ENCODE measurements at places on chromosomes 7 and 10.

GRCh38 chr7:43232366-43232765 is 119.9 kb downstream of the HECW1 start:
- H3K4me3 ChIP-seq: no peak overlapping the region
- no peak overlapping the region for H3K27ac ChIP-seq

GRCh38 chr10:24902400-24902728 is 50.0 kb downstream of the PRTFDC1 start:
- H3K4me1 ChIP-seq: peaks cover 36% of the 10 kb centered on the region
- no peak overlapping the region for H3K27ac ChIP-seq
- H3K27me3 ChIP-seq: no peaks in the 10 kb centered on the region

DNA sequence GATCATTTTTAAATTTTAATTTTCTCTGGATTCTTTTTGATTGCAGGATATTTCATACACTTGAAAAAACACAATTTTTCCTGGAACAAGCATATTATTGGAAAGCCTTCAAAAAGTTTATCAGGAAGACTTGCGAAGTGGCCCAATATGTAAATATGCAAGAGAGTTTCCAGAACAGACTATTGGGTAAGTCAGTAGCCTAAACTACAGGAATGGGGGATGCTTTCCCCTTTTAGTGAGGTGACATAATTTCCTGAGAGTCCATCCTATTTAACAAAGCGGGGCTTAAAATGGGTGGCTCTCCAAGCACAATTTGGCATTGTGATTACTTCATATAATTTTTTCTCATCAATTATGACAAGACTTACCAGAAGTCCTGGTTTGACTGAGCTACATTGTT is 77.9 kb downstream of the ABCA13 start:
- DNase-seq: no peak
- H3K36me3 ChIP-seq: no peaks in the 10 kb centered on the region
- H3K27me3 ChIP-seq: peaks cover 1% of the 10 kb centered on the region

DNA sequence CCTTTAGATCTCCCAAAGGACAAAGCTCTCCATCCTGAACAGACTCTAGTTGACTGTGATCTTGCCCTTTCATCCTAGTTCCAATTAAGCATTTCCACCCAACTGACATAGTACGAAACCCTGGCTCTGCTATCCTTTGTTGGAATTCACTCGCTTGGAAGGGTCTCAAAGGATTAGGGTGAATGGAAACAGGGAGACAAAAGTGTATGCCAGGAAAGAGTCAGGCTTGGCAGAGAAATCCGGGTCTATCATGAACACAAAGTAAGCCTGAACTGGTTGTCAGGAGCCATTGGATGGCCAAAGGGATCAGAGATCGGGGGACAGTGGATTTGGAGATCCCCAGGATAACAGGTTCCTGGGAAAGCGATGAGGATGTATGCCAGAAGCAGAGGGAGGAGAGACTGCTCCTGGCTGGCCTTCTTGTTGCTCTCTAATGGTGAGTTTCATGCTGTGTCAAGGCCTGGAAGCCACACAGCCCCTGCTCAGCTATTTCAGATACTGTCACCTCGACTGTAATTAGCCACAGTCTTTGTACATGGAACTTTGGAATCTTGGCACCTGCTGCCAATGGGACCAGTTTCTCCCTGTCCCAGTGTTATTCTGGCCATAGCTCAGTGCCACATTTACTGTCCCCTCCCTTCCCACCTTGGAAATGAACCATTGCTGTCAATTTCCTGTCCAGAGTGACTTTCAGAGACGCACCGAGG is 1168.7 kb upstream of the AUTS2 start:
- H3K27ac ChIP-seq: no peak overlapping the region
- no peaks in the 10 kb centered on the region for H3K4me1 ChIP-seq
- no peaks in the 10 kb centered on the region for H3K36me3 ChIP-seq
- no peak for DNase-seq
- no peaks in the 10 kb centered on the region for H3K27me3 ChIP-seq
- H3K4me3 ChIP-seq: no peak overlapping the region

DNA sequence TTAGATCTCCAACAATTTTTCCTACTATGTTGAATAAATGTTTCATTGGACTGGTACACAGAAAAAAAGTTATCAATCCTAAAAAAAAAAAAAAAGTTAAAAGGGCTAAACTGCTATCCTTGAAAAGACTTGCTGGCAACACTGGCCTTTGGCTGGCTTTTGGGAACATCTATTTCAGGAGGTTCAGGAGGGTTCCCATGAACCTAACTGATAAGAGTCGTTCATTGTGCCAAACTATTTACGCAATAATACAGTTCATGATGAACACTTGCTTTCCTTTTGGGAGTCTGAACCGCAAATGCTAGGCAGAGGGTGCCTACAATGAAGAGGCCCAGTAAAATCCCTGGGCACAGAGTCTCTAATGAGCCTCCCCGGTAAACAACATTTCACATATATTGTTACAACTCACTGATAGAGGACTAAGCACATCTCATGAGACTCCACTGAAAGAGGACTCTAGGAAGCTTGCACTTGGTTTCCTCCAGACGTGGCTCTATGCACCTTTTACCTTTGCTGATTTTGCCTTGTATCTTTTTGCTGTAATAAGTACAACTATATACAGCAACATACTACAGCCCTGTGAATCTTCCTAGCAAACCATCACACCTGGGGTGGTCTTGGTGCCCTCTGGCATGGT is 45.0 kb downstream of the ZFAND4 start:
- H3K4me3 ChIP-seq: no peak overlapping the region
- H3K27ac ChIP-seq: no peak overlapping the region
- no peaks in the 10 kb centered on the region for H3K36me3 ChIP-seq
- no peak for DNase-seq

- H3K36me3 ChIP-seq: no peaks in the 10 kb centered on the region
- no peaks in the 10 kb centered on the region for H3K27me3 ChIP-seq
- no peaks in the 10 kb centered on the region for H3K4me1 ChIP-seq
- no peak overlapping the region for H3K27ac ChIP-seq
- H3K4me3 ChIP-seq: no peak overlapping the region
Measured at GRCh38 chr7:81869670-81870069, 99.8 kb upstream of the HGF start.

DNA sequence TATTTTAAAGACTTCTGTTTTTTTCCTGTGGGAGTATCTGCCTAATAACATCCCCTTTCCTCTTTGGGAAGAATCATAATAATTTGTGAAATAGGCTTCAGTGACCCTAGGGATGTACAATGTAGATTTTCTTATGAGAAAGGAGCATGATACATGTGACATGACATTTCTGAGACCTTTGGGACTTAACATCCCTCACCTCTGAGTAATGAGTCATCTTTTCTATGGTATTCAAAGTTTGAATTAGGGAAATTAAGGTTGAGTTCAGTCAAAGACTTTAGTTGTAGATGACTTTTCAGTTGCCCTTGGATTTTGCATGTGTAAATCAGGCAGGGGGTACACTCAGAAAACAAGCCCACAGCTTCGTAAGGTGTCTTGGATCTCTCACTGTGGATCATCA is 14.3 kb downstream of the GRK5 start:
- DNase-seq: no peak
- no peaks in the 10 kb centered on the region for H3K36me3 ChIP-seq
- no peaks in the 10 kb centered on the region for H3K27me3 ChIP-seq
- no peak overlapping the region for H3K4me3 ChIP-seq
- peaks cover 34% of the 10 kb centered on the region for H3K4me1 ChIP-seq

GRCh38 chr10:63173468-63174232 is 40.5 kb downstream of the NRBF2 start:
- H3K27me3 ChIP-seq: no peaks in the 10 kb centered on the region
- H3K4me1 ChIP-seq: no peaks in the 10 kb centered on the region
- no peak for DNase-seq
- H3K36me3 ChIP-seq: peaks cover 2% of the 10 kb centered on the region
- H3K4me3 ChIP-seq: no peak overlapping the region
- H3K27ac ChIP-seq: no peak overlapping the region

GRCh38 chr7:138254444-138254843 is 178.2 kb downstream of the AKR1D1 start:
- H3K27ac ChIP-seq: no peak overlapping the region
- H3K36me3 ChIP-seq: peaks cover 1% of the 10 kb centered on the region
- H3K4me3 ChIP-seq: no peak overlapping the region
- H3K27me3 ChIP-seq: no peaks in the 10 kb centered on the region
- H3K4me1 ChIP-seq: peaks cover 25% of the 10 kb centered on the region
- DNase-seq: no peak

DNA sequence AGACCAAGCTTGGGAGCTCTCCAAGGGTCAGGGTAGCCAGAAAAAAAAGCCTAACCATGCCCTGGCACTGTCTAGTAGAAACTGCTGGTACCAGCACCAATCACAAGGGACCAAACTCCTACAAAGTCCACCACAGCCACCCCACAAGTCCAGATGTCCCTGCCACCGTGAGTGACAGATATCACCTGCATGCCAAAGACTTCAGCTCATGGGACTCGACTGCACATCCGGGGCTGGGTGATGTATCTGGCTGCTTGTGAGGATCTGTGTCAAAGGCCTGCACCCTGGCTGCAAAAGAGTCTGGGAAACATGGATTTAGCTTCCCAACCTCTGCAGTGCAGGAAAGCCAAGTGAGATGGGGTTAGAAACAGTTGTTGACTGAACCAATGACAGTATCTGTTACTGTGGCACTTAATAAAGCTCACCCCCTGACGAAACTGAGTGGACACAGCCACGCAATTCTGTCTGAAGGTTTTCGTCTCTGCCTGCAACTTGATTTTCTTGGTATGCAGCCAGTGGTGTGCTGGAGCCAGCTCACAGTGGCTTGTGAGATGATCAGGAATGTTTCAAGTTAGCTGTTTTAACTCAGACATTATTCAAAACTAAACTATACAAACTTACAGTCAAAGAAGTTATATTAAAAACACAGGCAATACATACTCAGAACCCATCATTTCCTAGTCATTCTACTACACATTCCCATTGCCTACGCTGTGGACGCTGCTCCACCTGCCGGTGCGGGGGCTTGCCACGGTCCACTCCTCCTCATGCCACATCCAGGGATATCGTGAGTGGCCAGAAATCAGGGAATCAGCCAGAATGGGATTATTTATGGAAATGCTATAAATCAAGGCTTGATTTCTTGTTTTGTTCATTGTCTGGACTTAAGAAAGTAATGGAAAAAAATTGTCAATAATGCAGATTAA is 9.2 kb downstream of the ZNF488 start:
- H3K4me3 ChIP-seq: no peak overlapping the region
- no peaks in the 10 kb centered on the region for H3K27me3 ChIP-seq
- H3K36me3 ChIP-seq: no peaks in the 10 kb centered on the region
- no peak overlapping the region for H3K27ac ChIP-seq
- DNase-seq: no peak

DNA sequence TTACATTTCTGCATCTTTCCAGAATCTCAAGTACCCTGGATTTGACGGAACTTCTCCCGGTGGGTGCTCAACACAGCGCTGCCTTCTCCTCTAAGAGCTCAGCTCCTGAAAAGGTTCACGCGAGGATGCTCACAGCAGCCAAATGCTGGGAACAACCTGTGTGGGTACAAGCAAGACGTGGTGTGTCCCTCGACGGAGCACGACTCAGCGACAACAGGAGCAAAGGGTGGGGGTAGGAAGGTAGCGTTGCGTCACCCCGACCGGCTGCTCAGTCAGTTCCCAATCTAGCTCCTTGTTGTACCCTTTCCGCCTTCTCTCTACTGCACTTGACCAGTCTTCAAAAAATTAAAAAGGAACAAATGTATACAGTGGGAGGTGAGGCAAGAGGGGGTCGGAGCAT is 117.3 kb downstream of the PTPRN2 start:
- DNase-seq: no peak
- no peaks in the 10 kb centered on the region for H3K27me3 ChIP-seq
- H3K4me1 ChIP-seq: no peaks in the 10 kb centered on the region
- H3K27ac ChIP-seq: no peak overlapping the region
- H3K36me3 ChIP-seq: no peaks in the 10 kb centered on the region
- H3K4me3 ChIP-seq: no peak overlapping the region

DNA sequence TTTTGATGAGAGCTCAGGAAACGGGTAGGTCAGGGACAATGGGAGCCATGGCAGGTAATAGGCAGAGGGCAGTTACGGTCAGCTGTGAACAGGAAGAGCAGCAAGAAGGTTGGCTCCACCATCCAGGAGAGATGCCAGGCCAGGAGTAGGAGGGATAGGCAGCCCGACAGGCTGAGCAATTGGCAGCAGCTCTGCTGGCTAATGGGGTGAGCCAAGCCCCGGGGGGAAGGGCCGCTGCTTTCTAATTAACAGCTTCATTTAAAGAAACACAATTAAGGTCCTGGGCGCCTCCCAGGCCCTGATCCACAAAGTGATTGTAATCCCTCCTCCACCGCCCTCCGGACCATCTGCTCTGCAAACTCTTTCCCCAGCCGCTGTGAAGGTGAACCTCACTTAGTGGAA is 23.7 kb downstream of the SH2B2 start:
- H3K27me3 ChIP-seq: no peaks in the 10 kb centered on the region
- DNase-seq: no peak
- no peak overlapping the region for H3K4me3 ChIP-seq
- no peaks in the 10 kb centered on the region for H3K36me3 ChIP-seq
- H3K4me1 ChIP-seq: peaks cover 12% of the 10 kb centered on the region

GRCh38 chr10:97511711-97512440 is 13.2 kb downstream of the UBTD1 start:
- no peaks in the 10 kb centered on the region for H3K4me1 ChIP-seq
- no peak for DNase-seq
- H3K36me3 ChIP-seq: no peaks in the 10 kb centered on the region

DNA sequence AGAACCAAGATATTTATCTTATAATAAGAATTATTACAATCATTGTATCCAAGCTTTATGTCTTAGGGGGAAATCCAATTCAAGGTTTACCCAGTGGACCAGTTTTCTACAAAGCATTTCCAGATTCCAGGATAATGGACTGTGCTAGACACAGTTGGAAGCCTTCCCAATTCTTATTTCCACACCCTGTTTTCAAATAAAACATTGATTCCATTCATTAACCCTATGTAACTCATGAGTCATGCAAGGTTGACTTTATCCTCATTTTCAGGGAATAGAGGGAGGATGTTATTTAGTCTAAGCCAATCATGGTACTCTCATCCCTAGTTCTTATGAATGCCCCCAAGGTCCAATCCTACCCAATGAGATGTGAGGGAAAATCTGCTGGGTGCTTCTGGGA is 145.7 kb downstream of the RNLS start:
- no peak overlapping the region for H3K27ac ChIP-seq
- H3K27me3 ChIP-seq: no peaks in the 10 kb centered on the region
- H3K36me3 ChIP-seq: no peaks in the 10 kb centered on the region
- H3K4me3 ChIP-seq: no peak overlapping the region
- no peaks in the 10 kb centered on the region for H3K4me1 ChIP-seq

- DNase-seq: no peak
- peaks cover 2% of the 10 kb centered on the region for H3K36me3 ChIP-seq
- no peak overlapping the region for H3K4me3 ChIP-seq
- H3K4me1 ChIP-seq: peaks cover 17% of the 10 kb centered on the region
Measured at GRCh38 chr10:37854626-37855025, 2.8 kb downstream of the ZNF248 start.

GRCh38 chr7:69663911-69664832 is 65.9 kb downstream of the AUTS2 start:
- H3K4me3 ChIP-seq: no peak overlapping the region
- H3K36me3 ChIP-seq: no peaks in the 10 kb centered on the region
- H3K27me3 ChIP-seq: peaks cover 1% of the 10 kb centered on the region

DNA sequence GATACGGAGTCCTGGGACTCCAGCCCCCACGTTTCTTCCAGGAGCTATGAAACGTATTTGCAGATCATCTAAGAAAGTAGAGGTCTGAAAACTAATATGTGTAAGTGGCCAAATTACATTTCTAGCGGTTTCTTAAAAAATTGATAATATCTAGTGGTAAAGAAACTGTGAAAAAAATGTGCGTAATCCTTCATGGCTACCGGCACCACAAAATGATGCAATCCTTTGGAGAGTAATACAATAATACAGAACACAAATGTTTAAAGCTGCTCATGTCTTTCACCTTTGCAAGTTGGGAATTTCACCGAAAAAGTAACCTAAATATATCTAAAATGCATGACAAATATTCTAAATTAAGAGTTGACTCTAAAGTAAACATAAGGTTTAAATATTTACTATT is 742.1 kb downstream of the GRID1 start:
- H3K36me3 ChIP-seq: no peaks in the 10 kb centered on the region
- H3K4me1 ChIP-seq: peaks cover 32% of the 10 kb centered on the region
- H3K4me3 ChIP-seq: no peak overlapping the region
- DNase-seq: no peak
- H3K27ac ChIP-seq: no peak overlapping the region
